Esophagus squamous epithelium (tissue), 5 donors: ENCODE measurements at places on chromosomes 1 and 21.

GRCh38 chr1:20612221-20612746, 21.0 kb upstream of the PINK1 start:
- no peak for DNase-seq

DNA sequence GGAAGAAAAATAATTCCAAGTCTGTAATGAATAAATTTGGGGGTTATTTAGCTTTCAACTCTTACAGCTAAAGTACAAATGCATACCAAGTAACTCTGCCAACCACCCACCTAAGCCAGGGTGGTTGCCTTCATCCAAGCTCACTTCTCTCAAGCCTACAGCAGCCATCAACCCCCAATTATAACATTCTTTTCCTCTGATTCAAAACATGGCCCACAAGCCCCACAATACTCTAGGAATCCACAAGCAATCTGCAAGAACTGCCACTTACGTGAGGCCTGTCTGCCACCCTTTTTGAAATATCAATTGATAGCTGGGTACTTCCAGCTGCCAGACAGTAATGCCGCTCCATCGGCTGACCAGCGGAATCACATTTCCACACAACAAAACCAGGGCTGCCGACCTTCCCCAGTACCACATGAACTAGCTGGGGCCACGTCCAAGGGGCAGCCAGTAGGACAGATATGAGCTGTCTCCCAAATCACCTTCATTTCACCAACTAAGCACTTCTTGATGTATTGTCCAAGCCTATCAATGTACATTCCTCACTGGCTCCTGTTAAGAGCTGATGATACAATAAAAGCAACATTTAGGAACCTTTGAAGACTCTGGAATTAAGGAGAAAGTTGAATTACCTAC, 3.2 kb downstream of the LBR start:
- DNase-seq: no peak

DNA sequence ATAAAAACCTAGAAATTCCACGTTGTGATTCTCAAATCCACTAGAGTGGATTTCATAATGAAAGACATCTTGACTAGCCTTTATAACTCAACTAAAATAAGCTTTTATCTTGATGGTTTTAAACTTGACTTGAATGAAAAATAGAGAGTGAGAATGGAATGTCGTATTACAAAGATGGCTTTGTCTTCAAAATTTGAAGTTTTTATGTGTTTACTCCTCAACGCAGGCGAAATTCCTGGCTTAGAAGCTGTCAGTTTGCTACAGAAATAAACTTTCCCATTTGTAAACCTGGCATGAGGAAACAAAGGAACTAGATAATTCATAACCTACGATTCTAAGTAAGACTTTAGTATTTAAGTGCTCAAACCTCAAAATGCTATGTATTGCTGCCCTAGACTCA, 90.0 kb upstream of the KRTAP19-8 start:
- DNase-seq: no peak

DNA sequence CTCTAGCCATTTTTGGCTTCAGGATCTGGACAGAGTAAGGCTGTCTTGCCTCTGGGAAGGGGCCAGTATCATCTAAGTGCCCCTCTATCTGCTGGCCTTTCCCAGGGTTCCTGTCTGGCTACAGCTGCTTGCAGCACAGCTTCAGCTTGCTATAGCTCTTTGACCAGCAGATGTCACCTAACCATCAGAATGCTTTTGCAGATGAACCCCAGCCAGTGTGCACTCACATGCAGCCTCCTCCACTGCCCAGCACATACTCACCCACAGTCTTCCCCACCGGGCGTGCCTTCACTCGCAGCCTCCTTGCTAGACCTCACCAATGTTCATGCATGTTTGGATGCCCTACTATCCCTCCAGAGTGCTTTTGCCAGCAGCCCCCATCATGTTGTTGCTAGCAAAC, 769.0 kb downstream of the BRINP3 start:
- DNase-seq: no peak

DNA sequence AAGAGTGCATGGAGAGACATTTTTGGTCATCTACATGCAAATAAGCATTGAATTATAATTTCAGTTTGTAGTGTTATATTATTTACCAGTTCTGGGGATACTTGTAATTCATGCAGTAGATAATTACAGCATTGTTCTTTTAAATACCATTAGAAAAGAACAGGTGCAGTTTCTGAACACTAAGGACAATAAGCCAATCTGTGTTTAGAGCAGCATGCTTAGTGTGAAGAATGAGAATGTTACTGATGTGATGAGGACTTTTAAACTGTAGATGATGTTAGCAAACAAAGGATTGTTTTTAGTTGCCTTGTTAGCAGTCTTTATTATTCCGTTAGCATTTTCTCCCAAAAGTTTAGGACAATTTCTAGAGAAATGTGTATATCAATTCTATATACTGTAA, 348.3 kb downstream of the BRINP3 start:
- DNase-seq: no peak

DNA sequence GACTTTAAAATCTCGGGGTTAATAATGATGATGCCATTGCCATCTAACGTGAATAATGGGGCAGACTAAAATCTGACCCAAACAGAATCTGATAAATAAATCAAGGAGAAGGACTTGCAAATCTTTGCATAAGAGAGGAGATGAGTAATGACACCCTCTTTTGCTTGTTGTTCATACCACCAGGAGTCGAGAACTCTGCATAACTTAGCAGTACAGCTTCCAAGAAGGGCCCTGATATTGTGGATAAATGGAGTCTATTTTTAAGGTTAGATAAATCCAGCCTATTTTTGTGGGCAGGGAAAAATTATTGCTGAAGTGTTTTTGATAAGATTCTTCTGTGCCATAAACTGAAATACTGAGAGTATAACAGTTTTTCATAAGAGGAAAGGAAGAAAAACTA, 17.3 kb downstream of the RYR2 start:
- DNase-seq: no peak

DNA sequence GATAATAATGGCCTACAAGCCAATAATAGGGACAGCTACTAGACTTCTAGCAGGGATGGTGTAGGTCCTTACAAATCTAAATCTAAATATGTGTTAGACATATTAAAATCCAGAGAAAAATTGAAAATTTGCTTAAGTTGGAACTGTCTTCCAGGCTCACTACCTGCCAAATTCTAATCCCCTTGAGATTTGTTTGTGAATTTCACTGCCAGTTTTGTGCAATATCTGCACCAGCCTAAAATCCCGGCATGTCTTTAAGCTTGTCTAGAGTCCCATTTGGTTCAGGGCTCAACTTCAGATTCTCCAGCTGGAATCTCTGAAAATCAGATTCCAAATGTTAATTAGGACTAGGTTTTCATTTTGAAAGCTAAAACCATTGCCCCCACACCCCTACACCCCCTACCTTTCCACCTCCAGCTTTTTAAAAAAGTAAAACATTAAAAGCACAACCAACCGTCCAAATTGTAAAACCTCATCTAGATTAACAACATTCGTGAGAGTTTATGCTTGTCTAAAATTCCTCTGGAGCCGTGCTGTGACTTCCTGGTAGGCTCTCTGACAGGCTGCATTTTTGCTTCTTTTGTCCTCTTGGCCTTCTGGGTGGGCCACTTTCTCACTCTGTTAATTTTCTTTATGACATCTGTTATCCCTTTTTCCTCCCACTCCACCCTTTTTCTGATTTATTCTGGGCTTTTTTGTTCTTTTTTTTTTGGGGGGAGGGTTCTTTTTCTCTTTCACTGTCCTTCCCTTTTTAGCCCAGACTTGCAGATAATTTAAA, 348.7 kb downstream of the PAPPA2 start:
- DNase-seq: no peak

DNA sequence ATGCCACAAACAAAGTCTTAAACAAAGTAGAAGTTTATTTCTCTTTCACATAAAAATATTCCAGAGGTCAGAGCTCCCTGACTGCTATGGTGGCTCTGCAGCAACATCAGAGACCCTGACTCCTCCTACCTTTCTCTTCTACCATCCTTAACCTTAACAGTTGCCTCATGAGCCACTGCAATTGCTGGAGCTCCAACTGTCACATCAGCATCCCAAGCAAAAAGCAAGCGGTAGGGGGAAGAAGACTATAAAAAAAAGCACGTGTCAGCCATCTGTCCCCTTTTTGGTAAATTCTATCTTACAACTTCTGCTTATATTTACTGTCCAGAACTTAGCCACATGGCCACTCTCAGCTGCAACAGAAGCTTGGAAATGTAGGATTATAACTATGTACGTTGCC, 21.8 kb upstream of the H6PD start:
- DNase-seq: no peak

- no peak for DNase-seq
Measured at GRCh38 chr1:155003766-155004351, 1.3 kb downstream of the ZBTB7B start.

DNA sequence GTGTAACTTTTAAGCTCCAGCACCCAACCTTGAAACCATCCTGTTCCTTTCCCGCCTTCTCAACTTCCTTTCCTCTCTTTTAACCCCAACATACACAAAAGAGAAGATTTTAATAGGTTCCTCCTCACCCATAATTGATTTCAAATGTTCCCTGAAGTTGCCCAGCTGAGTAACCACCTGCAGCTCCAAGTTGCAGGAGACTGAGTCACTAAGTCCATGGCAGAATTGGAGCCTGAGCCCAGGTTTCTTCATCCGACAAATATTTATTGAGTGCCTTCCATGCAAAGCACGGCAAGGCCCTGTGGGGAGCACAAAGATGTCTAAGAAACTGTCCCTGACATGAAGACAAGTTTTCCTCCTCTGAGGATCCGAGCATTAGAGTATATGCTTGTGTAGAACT, 97.7 kb downstream of the PAPPA2 start:
- DNase-seq: no peak

DNA sequence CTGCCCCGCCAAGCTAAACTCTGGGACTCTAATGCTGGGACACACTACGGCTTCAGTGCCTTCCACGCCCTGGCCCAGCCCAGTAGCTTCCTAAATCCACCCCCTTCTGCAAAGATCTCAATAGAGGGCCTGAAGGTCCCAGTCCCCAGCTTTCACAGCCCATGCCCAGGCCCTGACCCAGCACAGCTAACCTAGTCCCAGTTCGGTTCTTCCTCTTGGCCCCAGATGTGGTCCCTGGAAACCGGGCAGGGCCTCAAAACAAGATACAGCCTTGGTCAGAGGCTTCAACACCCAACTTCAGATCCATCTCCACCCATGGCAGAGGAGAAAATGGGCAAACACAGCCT, 646 bp upstream of the PDZK1IP1 start:
- DNase-seq: no peak

DNA sequence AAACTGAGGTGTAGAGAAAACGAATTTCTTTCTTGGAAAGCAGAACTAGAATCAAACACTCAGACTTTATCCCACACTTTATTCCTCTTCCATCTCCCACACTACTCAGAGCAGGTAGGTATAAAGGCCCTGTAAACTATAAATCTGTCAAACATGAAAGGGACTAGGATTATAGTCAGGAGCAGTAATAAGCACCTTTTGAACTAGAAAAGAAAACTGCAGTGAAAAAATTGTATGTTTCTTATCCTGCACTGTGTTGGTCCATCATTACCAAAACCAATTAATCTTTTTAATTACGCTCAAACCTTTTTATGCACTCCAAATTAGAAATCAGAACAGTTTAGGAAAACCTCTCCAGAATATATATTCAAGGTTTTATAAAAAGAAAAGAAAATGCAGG, 47.6 kb downstream of the LPAR3 start:
- DNase-seq: no peak

GRCh38 chr1:41282679-41283317, 40.7 kb upstream of the SCMH1 start:
- no peak for DNase-seq

- DNase-seq: no peak
Measured at GRCh38 chr1:43422995-43423671, 30.6 kb downstream of the HYI start.

DNA sequence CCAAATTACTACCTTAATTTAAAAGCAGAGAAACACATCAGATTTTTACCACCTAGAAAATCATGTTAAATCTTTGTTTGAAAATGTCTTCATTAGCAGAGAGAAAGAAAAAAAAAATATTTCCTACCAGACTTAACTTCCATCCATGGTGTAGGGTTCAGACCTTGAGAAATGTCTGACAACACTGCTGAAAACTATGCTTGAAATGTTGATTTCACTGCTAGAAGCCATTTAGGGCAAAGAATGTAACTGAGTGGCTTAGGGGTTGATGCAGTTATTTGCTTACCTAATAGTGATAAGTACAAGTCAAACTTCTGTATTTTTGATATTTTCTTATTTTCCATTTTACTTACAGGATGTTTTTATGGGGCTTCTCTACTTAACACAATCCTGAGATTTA, 495.6 kb upstream of the NEGR1 start:
- no peak for DNase-seq

DNA sequence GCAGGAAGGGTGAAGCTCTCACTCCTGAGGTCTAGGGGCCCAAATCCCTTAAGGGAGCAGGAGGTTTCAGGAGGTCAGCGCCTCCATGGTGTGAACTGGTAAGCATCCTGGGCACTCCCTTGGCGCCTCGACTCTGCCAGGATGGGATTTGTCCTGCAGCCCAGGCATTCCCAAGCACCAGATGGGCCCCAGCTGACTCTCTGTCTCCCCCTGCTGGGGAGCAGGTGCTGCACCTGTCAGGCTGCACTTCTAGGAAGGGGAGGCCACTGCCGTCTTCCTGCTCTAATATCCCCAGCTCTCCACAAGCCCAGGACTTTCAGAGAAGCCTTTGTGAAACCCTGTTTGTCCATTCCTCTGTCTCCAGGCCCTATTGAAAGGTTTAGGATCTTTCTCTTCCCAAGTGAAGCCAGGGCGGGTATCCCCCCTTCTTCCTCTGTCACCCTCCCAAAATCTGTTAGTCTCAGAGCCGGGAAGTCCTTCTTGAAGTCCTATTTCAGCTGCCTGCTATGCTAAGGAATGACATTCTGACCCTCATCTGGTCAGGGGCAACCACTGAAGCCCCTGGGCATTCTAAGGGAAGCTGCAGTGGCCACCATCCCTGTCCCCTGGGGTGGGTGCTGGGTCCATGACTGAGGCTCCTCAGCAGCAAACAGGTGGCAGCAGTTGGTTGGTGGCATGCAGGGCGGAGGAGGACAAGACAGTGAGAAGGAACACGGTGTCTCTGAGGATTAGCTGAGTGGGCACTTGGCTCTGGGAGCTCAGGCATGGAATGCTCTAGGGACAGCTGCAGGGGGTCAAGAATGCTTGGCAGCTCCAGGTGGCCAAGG, 3.2 kb downstream of the MYBPH start:
- no peak for DNase-seq

GRCh38 chr1:84122780-84123382, 21.2 kb upstream of the PRKACB start:
- DNase-seq: no peak

DNA sequence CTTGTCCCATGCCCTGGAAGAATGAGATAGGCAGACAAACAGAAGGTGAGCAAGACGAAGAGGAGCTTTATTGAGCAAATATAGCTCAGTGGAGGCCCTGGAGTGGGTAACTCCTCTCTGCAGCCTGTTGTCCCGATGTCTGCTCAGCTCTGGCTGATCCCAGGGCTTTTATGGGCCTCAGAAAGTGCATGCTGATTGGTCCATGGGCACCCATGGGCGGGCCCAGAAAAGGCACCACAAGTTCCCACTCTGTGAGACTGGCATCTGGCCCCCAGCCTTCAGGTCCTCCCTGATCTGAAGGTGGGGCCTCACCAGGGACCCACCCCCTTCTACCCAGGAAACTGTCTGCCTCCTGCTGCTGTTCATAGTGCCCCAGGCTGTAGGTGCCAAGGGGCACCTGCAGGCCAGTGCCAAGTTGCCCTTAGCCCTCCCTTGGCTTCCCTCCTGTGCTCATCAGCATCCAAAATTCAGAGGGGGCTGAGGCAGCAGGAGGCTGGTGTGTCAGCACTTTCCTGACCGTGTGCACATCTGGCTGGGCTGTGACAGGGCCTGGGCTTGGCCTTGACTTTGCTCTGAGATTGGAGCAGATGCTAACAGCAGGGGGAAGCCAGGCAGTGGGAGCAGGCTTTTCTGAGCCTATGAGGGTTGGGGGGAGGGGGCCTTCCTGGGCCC, 35.4 kb downstream of the ACTL8 start:
- DNase-seq: no peak
